Mesothelial cell of epicardium (in vitro differentiated cells): ENCODE measurements at places on chromosomes 12 and 14. TPM values are rescaled to one million over a fixed set of nuclear protein-coding genes. Genes with fewer than 3 reads are reported as not detected.

DPPA3 gene
- 0.71 to 0.81 TPM in 2 of 3 replicates, not detected in the other for total RNA-seq

TSPAN8 gene
- 0.38 to 0.89 TPM in 2 of 3 replicates, not detected in the other for total RNA-seq

PDZRN4 gene
- 1.4 to 1.5 TPM (median 1.4 TPM) in 3 replicates for total RNA-seq

MYF5 gene
- not detected in 3 replicates for total RNA-seq

SDR9C7 gene
- total RNA-seq = 0.20 to 0.40 TPM (median 0.29 TPM) in 3 replicates

AQP6 gene
- 0.11 to 0.16 TPM (median 0.11 TPM) in 3 replicates for total RNA-seq

PIWIL1 gene
- not detected in 3 replicates for total RNA-seq

TSPAN19 gene
- total RNA-seq = 0.31 to 0.66 TPM (median 0.51 TPM) in 3 replicates

P3H3 gene
- 80.7 to 86.2 TPM (median 83.8 TPM) in 3 replicates for total RNA-seq

TAS2R7 gene
- total RNA-seq = 0.20 to 0.40 TPM (median 0.20 TPM) in 3 replicates

SNRNP35 gene
- 25.0 to 27.7 TPM (median 25.8 TPM) in 3 replicates for total RNA-seq

SYNDIG1L gene
- 0.38 to 0.58 TPM (median 0.38 TPM) in 3 replicates for total RNA-seq

ADIPOR2 gene
- total RNA-seq = 77.2 to 87.3 TPM (median 77.4 TPM) in 3 replicates

OTX2 gene
- 0.27 TPM in 1 of 3 replicates, not detected in the others for total RNA-seq

PROX2 gene
- total RNA-seq = not detected in 3 replicates

PARP11 gene
- 16.3 to 18.6 TPM (median 16.7 TPM) in 3 replicates for total RNA-seq

AKAP3 gene
- 1.0 to 1.6 TPM (median 1.5 TPM) in 3 replicates for total RNA-seq

TAS2R30 gene
- 5.4 to 7.2 TPM (median 6.2 TPM) in 3 replicates for total RNA-seq

TAS2R50 gene
- 3.3 to 3.4 TPM (median 3.3 TPM) in 3 replicates for total RNA-seq

HOXC10 gene
- total RNA-seq = 0.95 to 0.97 TPM (median 0.96 TPM) in 3 replicates

CCDC38 gene
- total RNA-seq = 0.09 to 0.13 TPM in 2 of 3 replicates, not detected in the other

SAMD15 gene
- total RNA-seq = 2.0 to 3.4 TPM (median 2.1 TPM) in 3 replicates

GDF3 gene
- not detected in 3 replicates for total RNA-seq

BDKRB1 gene
- total RNA-seq = 10.4 to 12.5 TPM (median 10.9 TPM) in 3 replicates

NKX2-1 gene
- not detected in 3 replicates for total RNA-seq

ELK3 gene
- total RNA-seq = 27.2 to 28.2 TPM (median 28.0 TPM) in 3 replicates

EML1 gene
- total RNA-seq = 17.6 to 19.3 TPM (median 18.9 TPM) in 3 replicates

GPR132 gene
- 1.0 to 1.6 TPM (median 1.1 TPM) in 3 replicates for total RNA-seq

SLC7A7 gene
- 8.3 to 9.8 TPM (median 8.9 TPM) in 3 replicates for total RNA-seq

ALDH1L2 gene
- total RNA-seq = 2.4 to 3.2 TPM (median 2.4 TPM) in 3 replicates

GPR84 gene
- total RNA-seq = 0.18 to 0.32 TPM (median 0.24 TPM) in 3 replicates

KRT2 gene
- total RNA-seq = not detected in 3 replicates

SLCO1A2 gene
- 3.9 to 4.6 TPM (median 4.4 TPM) in 3 replicates for total RNA-seq

SIX6 gene
- total RNA-seq = not detected in 3 replicates

GPRC5D gene
- total RNA-seq = not detected in 3 replicates

FAR2 gene
- 7.0 to 7.4 TPM (median 7.2 TPM) in 3 replicates for total RNA-seq

GLIPR1L1 gene
- total RNA-seq = not detected in 3 replicates

GALNT16 gene
- 6.4 to 9.9 TPM (median 8.2 TPM) in 3 replicates for total RNA-seq

DDN gene
- total RNA-seq = 0.27 to 0.36 TPM (median 0.29 TPM) in 3 replicates

ACSM4 gene
- not detected in 3 replicates for total RNA-seq

FZD10 gene
- total RNA-seq = 1.8 to 2.5 TPM (median 2.4 TPM) in 3 replicates

COX8C gene
- total RNA-seq = 0.73 to 1.2 TPM in 2 of 3 replicates, not detected in the other
